Ureter (tissue), 1 donor: ENCODE measurements at places on chromosomes 3 and 15.

GRCh38 chr3:143674100-143674968 is 173.9 kb downstream of the SLC9A9 start:
- peak; percentile 85 for DNase-seq

- no peak for DNase-seq
Observed at GRCh38 chr3:186826410-186826975, 16.0 kb upstream of the ADIPOQ start.

DNA sequence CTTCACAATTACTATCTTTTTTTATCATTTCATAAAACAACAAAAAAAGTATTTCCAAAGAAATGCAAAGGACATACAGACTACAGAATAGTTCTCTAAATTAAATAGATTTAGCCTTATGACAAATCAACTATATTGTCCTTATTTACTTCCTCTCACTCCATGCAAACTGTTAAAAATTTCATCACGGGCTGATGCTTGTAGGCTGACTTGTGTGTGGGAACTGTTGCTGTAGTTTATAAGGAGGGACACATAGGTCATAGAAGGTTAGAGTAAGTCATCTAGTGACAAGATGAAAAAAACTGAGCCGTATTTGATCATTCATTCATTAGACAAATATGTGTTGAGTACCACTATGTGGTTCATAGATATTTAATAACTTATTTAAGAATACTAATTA is 232.5 kb upstream of the TBL1XR1 start:
- no peak for DNase-seq

DNA sequence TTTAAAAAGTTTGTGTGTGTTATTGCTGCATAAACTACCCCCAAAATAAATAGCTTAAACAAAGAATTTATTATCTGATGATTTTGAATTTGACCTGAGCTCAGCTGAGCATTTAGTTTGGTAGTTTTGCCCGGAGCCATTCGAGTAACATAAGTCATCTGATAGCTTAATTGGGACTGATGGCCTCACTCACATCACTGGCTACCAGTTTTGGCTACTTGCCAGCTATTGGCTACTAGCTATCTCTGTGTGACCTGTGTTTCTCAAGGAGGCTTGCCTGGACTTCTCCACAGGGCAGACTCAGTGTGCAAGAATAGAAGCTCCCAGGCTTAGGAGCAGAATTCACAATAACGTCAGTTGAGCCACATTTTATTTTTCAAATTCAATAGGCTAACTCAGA is 9.0 kb downstream of the CNTN3 start:
- DNase-seq = no peak

GRCh38 chr3:95319921-95320494 is 1257.1 kb downstream of the NSUN3 start:
- no peak for DNase-seq

DNA sequence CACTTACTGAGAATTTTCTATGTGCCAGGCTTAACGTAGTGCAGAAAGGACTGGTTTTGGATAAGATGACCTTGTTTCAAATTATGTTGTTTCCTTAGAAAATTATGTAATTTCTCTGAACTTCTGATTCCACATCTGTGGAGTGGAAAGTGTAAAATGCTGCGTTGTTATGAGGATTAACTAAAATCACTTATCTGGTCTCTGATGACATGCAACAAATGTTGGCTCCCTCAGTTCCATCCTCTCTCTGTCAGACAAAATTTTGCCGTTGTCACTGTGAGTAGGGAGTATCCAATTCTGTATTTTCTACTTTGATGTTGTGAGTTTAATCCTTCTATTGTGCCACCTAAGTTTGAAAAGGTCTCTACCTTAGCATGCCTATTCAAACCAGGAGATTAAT is 175.5 kb downstream of the KCNMB2 start:
- DNase-seq = no peak

DNA sequence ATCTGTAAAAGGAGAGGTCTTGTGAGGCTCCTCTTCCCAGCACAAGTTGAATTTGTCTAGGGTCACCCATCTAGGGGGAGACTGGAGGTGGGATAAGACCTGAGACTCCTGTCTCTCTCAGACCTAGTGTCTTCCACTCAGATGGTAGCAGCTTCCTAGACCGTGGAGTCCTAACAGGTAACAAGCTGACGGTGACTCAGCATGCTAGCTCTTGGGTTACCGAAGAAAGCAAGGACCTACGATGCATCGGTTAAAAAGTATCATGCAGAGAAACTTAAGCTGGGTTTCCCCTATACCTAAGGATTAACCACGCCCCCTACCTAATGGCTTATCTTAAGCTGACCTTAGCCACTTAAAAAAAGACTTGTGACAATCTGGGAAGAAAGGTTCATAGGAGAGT is 7.6 kb downstream of the LRRN1 start:
- DNase-seq = no peak

DNA sequence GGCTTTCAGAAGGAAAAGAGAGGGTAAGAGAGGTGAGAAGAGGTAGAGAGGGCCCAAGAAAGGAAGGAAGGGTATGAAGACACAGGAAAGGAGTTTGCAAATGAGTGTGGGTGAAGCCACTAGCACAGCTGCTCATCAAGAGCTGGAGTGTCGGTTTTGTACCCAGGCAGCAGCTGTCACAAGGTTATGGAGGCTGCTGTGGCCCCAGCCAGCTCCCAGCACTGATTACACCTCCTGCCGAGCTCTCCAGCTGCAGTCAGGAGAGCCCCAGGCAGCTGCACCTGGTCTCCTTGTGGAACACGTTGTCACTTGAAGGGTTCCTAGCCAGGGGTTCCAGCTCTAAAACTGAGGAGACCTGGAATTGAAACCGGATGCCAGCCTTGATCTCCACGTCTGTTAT is 60.4 kb upstream of the CHD2 start:
- no peak for DNase-seq

DNA sequence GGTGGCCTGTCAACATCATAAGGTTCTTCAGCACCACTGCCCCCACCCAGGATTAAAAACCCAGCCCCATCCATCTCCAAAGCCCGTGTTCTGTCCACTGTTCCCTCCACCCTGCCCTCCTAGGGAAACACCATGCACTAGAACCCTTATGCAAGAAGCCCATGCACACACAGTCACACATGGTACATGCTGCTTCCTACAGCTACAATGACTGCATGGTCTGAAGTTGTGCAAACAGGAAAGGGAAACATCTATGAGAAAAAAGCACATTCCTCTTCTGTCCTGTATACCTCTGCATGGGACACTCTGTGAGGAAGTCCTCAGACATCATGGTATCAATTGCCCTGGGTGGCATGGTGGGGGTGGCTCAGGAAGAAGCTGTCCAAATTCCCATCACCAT is 108.6 kb upstream of the MRPS22 start:
- DNase-seq = no peak

- no peak for DNase-seq
Observed at GRCh38 chr15:56839099-56839498, 79.3 kb upstream of the TCF12 start.

GRCh38 chr15:68311859-68312557 is 34.5 kb downstream of the FEM1B start:
- peak; percentile 19 for DNase-seq

GRCh38 chr3:3080309-3080708 is 29.9 kb downstream of the IL5RA start:
- no peak for DNase-seq

DNA sequence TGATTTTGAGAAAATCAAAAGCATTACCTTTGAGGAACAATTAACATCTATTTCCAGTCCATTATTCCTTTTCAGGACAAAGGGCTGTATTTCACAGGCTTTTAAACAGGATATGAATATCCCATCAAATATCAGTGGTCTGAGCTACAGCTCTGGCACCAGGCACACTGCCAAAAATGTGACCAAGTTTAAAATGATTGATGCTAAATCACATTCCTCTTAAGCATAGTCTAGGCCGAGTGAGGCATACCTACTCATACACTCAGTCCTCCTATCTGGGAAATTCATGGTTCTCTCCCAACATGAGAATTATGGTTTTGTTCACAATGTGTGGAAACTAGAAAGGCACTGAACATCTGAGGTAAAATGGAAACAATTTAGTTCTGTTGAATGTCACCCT is 683.5 kb downstream of the TUSC7 start:
- no peak for DNase-seq

GRCh38 chr3:195073866-195074860 is 196.8 kb downstream of the XXYLT1 start:
- peak; percentile 34 for DNase-seq

GRCh38 chr3:46957092-46957820 is 19.3 kb downstream of the CCDC12 start:
- DNase-seq = no peak

GRCh38 chr3:31546725-31547124 is 14.0 kb downstream of the STT3B start:
- no peak for DNase-seq

DNA sequence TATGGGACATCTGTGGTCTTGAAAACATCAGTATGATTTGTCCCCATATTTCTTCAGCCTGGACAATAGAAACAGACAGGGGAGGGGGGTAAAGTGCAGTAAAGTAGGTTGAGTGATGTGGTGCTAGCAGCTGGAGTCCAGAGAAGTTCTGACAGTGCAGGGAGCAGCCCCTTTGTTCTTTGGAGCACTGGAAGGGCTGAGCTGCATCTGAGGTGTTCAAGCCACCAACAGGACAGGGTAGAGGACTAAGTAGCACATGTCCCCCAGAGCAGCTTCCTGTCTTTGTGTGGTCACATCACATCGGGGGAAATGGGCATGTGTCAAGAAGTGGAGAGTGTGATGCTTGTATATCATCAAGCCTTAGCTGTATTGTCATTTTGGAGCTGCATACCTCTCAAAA is 12.1 kb downstream of the MRPS22 start:
- DNase-seq = no peak

DNA sequence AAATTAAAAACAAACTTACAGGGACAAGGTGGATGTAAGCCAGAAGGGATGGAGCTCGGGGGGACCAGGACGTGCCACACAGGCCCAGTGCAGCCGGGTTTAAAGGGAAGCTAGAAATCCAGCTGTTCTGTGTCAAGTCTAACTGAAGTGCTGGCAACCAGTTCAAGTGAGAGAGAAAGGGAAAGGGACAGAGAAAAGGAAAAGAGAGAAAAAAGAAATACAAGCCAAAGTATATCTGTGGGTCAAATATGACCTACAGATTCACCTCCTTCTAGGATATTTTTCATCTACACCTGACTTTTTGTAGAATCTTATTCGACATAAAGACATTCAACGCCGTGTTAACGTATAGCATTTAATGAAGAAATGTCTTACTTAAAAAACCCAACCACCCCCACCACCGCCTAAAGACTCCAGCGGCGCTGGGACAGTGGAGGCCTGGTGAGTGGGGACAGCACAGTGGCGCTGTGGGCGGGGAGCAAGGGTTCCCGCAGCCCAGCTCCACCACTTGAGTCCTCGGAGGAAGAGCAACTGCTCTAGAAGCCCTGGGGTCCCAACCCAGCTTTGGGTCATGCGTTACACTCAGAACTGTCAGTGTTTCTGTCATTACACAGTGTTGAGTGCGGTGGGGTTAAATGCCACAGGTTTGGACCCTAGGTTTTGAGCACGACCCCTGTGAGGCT is 62.3 kb downstream of the CHSY1 start:
- no peak for DNase-seq

- no peak for DNase-seq
Observed at GRCh38 chr3:154247806-154248415, 76.4 kb downstream of the DHX36 start.
